Activated CD8-positive, alpha-beta memory T cell treated with anti-CD3 and anti-CD28 coated beads, Interleukin-2, amount 10 ng/mL, durations not matched to agents 7 days and 5 days (primary cell): ENCODE measurements at places on chromosomes 6 and 20.

DNA sequence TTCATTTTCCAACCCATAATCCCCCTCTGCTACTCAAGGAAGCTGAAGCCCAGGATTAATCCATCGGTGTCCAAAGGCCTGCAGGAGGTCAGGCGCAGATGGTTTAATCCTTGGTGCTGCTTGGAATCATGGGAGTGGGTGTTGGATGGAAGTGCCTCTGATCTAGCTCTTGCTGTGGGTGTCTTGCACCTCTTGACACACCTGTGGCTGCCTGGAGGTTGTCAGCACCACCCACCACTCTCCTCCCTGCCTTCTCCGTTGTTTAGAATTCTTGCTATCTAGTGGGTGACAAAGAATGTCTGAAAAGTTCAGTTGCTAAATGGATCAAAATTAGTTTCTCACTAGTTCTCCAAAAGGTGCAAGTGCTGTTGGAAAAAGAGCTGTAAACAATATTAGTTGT lies 1074.4 kb upstream of the FLRT3 start:
- no peak for DNase-seq
- H3K36me3 ChIP-seq, result no peaks in the 10 kb centered on the region
- no peaks in the 10 kb centered on the region for H3K4me1 ChIP-seq
- no peak overlapping the region for H3K27ac ChIP-seq

- H3K4me3 ChIP-seq, result no peak overlapping the region
- H3K36me3 ChIP-seq, result no peaks in the 10 kb centered on the region
- no peaks in the 10 kb centered on the region for H3K27me3 ChIP-seq
Observed at GRCh38 chr6:80425089-80425823, 318.8 kb downstream of the BCKDHB start.

DNA sequence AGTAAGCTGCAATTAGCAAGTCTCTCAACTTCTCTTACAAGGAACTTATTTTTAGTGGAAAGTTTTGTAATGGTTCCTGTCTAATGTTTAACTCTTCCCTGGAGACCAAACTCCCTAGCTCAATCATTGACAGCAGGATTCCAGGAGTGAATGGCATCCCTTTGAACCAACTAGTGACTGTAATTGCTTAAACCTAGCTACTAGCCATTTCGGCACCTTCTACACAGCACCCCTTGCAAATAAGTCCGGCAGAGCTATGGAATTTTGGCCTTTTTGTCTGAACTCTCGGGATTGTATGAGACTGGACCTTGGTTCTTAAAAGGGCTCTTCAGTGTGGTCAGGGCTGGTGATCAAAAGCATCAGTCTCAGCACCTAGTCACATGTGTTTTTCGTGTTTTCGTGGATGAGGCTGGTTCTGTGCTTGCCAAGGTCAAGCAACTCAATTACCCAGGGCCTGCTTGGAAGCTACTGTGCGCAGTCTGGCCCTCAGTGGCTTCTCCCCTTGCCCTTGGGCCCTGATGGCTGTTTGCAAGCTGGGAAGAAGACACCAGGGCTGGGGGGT lies 135.3 kb upstream of the NEDD9 start:
- H3K4me1 ChIP-seq, result peaks cover 80% of the 10 kb centered on the region
- H3K36me3 ChIP-seq, result peaks cover 52% of the 10 kb centered on the region
- H3K27ac ChIP-seq, result peak overlapping the region; percentile 89
- no peak for DNase-seq

DNA sequence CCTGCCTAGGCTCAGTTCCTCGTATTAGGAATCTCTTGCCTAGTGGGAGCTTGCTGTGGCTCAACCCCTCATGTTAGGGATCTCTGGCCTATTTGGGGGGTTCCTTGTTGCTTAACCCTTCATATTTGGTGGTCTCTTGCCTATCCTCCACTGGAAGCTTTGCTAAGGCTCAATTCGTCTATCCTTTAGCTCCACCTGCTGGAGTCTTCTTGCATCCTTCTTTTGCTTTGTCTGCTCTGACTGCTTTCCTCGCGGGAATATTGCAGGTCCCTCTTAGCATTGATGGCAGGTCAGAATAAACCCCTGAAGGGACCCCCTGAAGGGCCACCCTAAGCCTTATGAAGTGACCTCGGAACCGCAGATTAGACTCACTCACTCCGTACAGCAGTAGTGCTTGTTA lies 203.0 kb upstream of the TBX18 start:
- H3K27ac ChIP-seq, result no peak overlapping the region
- no peak overlapping the region for H3K4me3 ChIP-seq
- no peaks in the 10 kb centered on the region for H3K36me3 ChIP-seq
- no peaks in the 10 kb centered on the region for H3K27me3 ChIP-seq
- DNase-seq, result no peak
- no peaks in the 10 kb centered on the region for H3K4me1 ChIP-seq

GRCh38 chr6:87825821-87826221 lies 123.8 kb upstream of the AKIRIN2 start:
- peaks cover 13% of the 10 kb centered on the region for H3K4me1 ChIP-seq
- no peaks in the 10 kb centered on the region for H3K27me3 ChIP-seq
- no peak overlapping the region for H3K4me3 ChIP-seq

GRCh38 chr6:30744054-30744805 lies at the start of gene IER3:
Gene IER3 (minus strand): TSS chr6:30744547. CDS start chr6:30744518, 29 bp downstream.
- peak within 1 kb of the TSS; percentile 95 for H3K4me3 ChIP-seq
- H3K36me3 ChIP-seq, result peaks cover 29% of the 10 kb centered on the region
- no peaks in the 10 kb centered on the region for H3K27me3 ChIP-seq
- H3K4me1 ChIP-seq, result peaks cover 42% of the 10 kb centered on the region
- DNase-seq, result peak; percentile 80

DNA sequence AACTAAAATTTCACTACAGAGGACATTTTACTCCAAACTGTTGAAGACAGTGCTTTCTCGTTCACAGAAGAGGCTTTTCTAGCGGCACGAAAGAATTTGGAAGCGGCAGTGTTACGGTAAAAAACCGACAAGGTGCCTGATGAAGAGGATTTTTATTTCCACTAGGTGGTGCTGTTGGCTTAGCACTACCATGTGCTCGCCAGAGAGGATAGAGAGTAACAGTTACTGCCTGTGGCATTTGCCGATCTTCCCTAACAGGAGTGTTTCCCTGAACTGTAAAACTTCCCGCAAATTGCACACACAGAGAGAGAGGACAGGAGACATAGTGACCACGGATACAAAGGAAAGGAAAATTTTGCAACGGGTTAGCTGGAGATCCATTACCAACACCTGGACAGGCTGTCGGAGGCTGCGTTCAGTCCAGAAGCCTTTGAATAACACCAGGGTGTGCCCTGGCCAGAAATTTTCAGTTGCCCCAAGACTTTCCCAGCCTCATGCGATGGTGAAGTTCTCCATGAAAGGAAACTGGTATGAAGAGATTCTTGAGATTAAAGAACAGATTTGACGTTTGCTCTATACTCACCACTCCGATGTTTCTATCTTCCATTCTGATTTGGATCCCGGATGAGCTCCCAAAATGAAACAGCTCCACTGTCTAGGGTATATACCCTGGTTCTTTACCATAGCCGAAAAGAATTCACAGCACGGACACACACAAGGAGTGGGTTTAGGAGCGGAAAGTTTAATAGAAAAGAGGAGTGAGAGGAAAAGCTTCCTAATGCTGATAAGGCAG lies 48.1 kb downstream of the HLA-DPB1 start:
- H3K27ac ChIP-seq, result no peak overlapping the region
- peaks cover 40% of the 10 kb centered on the region for H3K27me3 ChIP-seq
- H3K4me1 ChIP-seq, result peaks cover 14% of the 10 kb centered on the region
